ELF-1 (cell line): ENCODE measurements at places on chromosomes 4 and X.

DNA sequence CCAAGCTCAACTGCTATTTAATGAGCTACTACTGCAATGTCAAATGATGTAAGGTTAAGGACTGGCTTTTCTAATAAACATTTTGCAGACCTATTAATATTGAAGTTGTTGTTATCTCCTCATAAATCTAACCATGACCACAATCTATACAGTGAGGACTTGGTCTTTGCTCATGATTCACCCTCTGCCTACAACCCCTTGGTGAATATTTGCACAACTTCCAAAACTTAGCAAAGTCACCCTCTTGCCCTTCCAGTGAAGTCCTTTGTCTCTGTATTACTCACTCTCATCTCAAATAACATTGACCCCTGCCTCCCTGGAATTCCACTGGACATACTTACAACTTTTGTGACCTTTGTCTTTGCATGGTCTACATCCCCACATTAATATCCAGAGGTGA, 204.5 kb downstream of the KCNIP4 start:
- DNase-seq = no peak

GRCh38 chr4:8818063-8818881, 53.4 kb downstream of the HMX1 start:
- peak; percentile 51 for DNase-seq

- no peak for DNase-seq
These were observed 29.4 kb upstream of the INTS6L start for GRCh38 chrX:135490979-135491514.

GRCh38 chr4:18756671-18757070, 735.1 kb upstream of the LCORL start:
- no peak for DNase-seq

- DNase-seq = no peak
These were observed 47.2 kb upstream of the RPS6KA3 start for GRCh38 chrX:20313899-20314298.

DNA sequence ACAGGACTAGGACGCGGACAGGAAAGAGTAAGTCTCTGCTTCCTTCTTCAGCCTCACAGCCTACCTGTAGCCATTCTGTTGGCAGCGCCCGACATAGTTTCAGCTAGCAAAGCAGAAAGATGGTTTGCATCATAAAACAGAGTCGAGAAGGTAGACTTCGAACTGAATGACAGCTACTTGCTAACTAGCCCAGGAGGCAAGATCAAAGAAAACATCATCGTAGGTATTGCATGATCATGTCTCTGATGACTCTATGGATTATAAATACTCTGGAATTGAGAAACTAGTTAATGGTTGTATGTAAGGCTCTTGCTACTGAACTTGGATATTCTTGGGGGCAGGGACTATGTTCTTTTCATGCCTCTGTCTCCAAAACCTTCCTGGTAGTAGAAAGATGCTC, 333.1 kb upstream of the KLF3 start:
- no peak for DNase-seq

DNA sequence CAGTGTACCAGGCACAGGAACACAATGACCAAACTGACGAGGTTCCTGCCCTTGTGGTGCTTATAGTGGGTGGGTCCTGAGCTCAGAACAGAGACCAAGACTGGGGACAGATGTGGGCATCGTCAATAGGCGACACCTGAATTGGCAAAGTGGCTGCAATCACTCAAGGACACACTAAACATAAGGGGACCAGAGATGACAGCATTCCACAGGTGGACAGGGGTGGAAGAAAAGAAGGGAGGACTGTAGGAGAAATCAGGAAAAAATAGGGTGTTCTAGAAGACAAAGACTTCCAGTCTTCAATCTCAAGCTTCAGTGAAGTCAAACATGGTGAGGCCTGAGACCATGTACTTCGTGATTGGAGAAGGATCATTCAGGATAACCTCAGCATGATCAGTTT, 5.8 kb downstream of the SH3KBP1 start:
- DNase-seq = no peak

DNA sequence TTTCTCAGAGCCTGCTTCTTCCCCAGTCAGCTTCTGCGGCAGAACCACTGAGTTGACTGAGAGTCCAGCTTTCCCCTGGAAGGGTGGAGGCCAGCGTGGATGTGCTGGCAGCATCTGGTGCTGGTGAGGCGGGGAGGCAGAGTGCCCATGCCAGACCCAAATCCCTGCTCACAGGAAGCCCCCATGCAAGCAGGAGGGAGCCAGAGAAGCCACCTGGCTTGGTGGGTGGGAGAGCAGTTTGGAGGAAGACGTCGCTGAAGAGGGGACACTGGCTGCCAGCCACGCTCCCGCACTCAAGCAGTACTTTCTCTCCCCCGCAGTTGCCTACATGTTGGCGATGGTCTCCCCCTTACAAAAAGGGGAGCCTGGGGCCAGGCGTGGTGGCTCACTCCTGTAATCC, 6.0 kb downstream of the PDZD4 start:
- no peak for DNase-seq

DNA sequence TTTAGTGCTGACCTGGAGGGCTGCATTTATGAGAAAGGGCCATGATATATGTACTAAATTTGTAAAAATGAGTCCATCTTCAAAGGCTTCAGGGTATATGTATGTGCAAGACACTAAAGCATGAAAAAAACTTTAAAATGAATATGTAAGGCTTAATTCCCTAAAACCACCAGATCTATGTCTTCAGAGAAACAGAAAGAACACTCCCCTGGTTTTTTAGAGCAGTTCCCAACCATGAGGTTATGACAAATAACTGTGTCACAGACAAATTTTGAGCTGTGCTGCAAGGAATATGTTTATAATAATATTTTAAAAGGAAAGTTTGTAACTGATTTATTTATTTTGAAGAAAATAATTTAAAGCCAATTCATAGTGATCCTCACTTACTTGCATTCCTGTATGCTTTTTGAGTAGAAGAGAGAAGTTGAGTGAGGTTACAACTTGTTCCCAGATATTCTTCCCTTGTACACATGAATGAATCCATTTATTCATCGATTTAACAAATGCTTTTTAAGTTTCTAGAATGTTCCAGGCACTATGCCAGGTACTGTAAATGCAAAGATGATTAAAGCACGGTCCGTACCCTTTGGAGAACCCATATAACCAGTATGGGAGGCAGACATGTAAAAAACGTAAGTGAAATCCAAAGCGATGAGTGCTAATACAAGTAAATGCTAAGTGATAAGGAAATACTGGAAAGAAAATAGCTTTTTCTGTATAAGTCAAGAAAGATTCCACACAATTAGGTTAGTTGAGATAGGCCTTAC, 295.2 kb upstream of the DIAPH2 start:
- no peak for DNase-seq

GRCh38 chrX:66110112-66110511, 53.9 kb upstream of the HEPH start:
- DNase-seq = no peak

DNA sequence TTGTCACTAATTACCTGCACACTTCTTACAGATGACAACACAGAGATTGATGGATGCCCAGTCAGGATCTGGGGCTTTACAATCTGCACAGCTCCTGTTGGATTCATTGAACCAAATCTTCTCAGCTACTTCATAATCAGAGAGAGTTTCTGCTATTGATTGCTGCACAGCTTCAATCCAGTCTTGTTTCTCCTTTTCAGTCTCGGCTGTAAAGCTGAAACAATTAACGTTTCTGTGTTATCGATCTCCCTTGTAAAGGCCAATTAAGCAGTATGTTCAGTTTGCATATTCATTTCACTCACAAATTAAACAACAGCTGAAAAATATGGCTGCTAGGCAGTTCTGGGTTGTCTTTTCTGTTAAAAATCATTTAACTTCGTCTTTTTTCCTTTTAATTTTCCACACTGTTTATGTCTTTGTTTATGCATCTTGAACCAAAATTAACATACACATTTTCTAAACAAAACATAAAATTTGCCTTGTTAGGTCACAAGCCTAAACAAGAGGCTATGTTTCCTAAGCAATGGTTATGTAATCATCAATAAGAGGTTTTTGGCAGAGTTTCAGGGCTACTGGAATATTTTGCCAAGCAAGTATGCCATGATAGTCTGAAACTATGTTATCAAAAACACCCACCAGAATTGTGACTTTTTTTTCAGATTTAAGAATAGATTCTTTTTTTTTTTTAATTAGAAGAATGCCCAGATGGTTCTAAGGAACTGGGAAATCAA, 79.2 kb downstream of the ARAP2 start:
- no peak for DNase-seq
